Hematopoietic multipotent progenitor cell treated with erythropoietin and hydrocortisone succinate and interleukin-3 and kit ligand, for 8 days (in vitro differentiated cells): ENCODE measurements at places on chromosomes 7 and 10.
A peak's percentile ranks its signal among the peaks of the same experiment; 100 is the strongest.

DNA sequence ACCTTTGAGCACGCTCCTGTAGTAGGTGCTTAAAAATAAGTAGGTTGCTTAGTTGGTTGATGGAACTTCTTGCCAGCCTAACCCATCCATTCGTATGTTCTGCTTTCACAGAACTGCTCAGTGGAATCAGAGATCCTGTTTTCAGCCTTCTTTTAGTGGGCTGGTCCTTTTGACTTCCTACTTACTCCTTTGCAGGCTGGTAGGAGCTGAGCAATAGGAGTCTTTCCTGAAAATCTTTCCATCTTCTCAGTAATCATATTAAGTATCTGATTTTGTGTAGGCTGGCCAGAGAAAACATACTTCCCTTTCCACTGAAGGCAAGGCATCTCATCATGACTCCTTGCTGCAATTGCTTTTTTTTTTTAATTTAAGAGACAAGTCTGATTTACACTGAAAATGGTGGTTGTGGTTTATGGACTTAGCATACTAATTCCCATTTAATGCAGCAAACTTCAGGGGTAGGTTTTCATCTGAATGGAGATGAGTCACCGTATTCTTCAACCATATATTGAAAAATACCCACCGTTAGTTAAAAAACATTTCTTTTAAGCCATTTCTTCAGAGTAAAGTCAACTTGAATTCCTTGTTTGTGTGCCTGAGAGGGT, 208.0 kb downstream of the ZNF365 start:
- no peak for DNase-seq

- no peak for DNase-seq
These were observed 326.5 kb upstream of the SEMA3C start for GRCh38 chr7:81245353-81245752.

DNA sequence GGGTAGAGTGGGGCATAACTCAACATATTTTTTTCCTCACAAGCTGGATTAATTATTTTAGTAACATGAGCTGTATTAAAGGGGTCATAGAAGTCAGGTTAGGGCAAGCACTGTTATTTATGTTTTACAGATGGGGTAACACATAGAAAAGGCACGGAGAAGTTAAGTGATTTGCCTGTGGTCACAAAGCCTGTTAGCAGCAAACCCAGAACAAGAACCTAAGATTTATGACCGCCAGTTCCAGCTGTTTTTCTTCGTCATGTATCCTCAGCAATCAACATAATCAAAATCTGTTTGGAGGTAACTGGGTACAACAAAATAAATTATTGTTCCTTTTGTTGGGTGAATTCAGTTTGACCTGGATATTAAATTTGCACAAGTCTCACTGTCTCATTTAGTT, 57.2 kb upstream of the BET1 start:
- no peak for DNase-seq

- DNase-seq = peak; percentile 68
These were observed 45.5 kb upstream of the TARP start for GRCh38 chr7:38318803-38319416.

DNA sequence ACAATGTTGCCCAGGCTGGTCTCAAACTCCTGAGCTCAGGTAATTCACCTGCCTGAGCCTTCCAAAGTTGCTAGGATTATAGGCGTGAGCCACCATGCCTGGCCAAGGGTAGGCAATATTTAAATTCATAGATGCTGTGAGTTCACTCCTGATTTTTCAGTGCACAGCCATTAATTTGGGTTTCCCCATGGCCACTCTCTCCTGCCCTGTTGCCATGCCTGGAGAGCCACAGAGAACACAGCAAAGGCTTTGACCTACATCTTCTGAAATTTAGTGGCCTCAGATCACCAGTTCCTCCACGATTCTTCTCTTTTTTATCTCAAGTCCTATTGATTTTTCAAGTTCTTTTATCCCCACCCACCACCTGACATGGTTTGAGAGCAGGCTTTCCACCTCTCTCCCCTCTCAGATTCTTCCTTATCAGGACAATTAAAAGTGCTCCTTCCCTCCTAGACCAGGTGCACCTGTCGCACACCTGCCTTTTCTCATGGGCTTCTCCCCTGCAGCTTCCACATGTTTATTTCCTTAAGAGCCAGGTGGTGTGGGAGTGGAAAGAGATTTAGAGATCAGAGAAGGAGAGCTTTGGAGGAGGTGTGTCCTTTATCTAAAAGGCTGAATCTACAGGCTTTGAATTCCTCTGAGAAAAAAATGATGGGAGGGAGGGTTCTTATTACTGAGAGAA, 123.8 kb downstream of the ADRA2A start:
- no peak for DNase-seq

GRCh38 chr10:11933577-11934223, 108.9 kb downstream of the UPF2 start:
- DNase-seq = no peak

- no peak for DNase-seq
These were observed 1356.8 kb downstream of the XPNPEP1 start for GRCh38 chr10:108566316-108567107.

DNA sequence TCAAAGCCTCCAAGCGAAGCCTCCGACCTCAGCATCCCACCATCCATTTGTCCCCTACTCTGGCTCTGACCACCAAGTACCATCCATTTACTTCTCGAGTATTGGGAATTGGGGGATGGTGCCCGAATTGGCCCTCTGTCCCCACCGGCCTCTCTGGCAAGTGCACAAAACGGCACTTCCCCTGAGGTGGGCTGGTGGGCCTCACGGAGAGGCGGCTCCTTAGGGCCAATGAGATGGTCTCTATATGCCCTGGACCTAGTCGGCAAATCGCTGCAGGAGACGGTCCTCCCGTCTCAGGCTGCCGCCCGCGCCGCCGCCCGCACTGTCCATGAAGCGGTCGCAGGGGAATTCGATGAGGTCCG, 2.8 kb downstream of the TRIL start:
- DNase-seq = no peak

- DNase-seq = no peak
These were observed 361.8 kb upstream of the MGMT start for GRCh38 chr10:129105266-129105665.
